ENCODE measurements at places on chromosomes 2 and 18. TPM values are rescaled to one million over a fixed set of nuclear protein-coding genes. Genes with fewer than 3 reads are reported as not detected.

- no peaks in the 10 kb centered on the region for H3K27me3 ChIP-seq
- H3K36me3 ChIP-seq = no peaks in the 10 kb centered on the region
- no peak overlapping the region for H3K27ac ChIP-seq
- no peak overlapping the region for H3K4me3 ChIP-seq
- DNase-seq = no peak
Measured at GRCh38 chr18:46448347-46448746, 208.7 kb downstream of the LOXHD1 start.

DNA sequence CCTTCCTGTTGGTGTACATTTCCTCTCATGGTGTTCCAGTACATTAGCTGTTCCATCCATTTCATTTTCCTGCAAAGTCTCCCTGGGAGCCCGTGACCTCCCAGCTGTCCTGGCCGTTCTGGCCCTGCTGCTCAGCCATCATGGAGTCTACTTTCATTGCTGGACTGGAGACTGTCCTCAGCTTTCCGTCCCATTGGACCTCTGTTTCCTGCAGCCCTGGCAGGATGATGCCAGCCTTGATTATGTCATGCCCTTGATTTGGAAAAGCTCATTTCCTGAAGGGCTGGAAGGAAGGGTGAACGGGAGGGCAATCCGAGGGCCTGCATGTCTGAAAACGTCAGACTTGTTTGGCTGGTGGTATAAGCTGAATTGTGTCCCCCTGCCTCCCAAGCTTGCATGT lies 205.5 kb upstream of the HS6ST1 start:
- no peaks in the 10 kb centered on the region for H3K27me3 ChIP-seq
- no peaks in the 10 kb centered on the region for H3K36me3 ChIP-seq
- H3K4me3 ChIP-seq = no peak overlapping the region
- DNase-seq = no peak
- no peak overlapping the region for H3K27ac ChIP-seq

- no peaks in the 10 kb centered on the region for H3K27me3 ChIP-seq
- H3K4me3 ChIP-seq = no peak overlapping the region
- no peak overlapping the region for H3K27ac ChIP-seq
- DNase-seq = no peak
Measured at GRCh38 chr18:59041819-59042815, 97.6 kb upstream of the SEC11C start.

DNA sequence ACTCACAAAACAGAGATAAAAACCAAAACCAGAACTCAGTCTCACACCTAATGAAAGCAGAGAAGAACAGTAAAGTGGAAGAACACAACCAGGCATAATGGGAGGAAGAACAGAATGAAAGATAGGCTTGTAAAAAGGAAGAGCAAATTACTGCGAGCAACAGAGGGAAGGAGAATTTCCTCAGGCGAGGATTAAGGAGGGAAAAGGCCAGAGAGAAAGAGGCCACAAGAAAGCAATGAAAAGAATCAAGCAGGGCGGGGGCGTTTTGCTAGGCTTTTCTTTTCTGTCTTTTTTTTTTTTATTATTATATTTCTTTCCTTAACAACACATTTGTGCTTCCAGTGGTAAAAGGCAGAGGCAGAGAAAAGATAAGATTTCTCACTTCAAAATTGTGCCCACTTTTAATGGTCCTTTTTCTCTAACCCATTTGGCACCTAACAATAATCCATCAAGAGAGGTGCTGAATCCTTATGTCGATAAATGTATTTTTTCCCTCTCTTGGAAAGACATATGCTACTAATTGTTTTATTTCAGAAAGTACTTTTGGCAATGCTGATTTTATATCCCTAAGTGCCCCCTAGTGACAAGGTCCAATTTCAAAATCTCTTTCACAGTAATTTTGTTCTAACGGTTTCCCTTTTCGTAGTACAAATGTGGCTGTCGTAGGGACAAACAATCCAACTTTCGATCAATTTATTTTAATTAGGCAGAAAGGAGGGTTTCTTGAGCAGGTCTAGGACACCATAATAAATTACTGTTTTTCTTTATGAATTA lies 138.7 kb upstream of the AQP4 start:
- H3K4me3 ChIP-seq = no peak overlapping the region
- no peaks in the 10 kb centered on the region for H3K36me3 ChIP-seq
- H3K4me1 ChIP-seq = no peaks in the 10 kb centered on the region
- no peak for DNase-seq

- no peaks in the 10 kb centered on the region for H3K27me3 ChIP-seq
Measured at GRCh38 chr2:235749121-235749770, 255.4 kb downstream of the AGAP1 start.

- DNase-seq = no peak
- no peaks in the 10 kb centered on the region for H3K36me3 ChIP-seq
- no peak overlapping the region for H3K4me3 ChIP-seq
- H3K27me3 ChIP-seq = no peaks in the 10 kb centered on the region
- H3K4me1 ChIP-seq = no peaks in the 10 kb centered on the region
Measured at GRCh38 chr2:212730994-212731393, 192.4 kb upstream of the ERBB4 start.

- peaks cover 15% of the 10 kb centered on the region for H3K4me1 ChIP-seq
- 0 out of 2 replicates have a peak, but pooled peaks cover 2% of the 10 kb centered on the region for H3K27me3 ChIP-seq
- peak overlapping the region; percentile 42 for H3K4me3 ChIP-seq
- no peak overlapping the region for H3K27ac ChIP-seq
- peak; percentile 56 for DNase-seq
Measured at GRCh38 chr2:30225131-30225762, 6.1 kb upstream of the LBH start.

DNA sequence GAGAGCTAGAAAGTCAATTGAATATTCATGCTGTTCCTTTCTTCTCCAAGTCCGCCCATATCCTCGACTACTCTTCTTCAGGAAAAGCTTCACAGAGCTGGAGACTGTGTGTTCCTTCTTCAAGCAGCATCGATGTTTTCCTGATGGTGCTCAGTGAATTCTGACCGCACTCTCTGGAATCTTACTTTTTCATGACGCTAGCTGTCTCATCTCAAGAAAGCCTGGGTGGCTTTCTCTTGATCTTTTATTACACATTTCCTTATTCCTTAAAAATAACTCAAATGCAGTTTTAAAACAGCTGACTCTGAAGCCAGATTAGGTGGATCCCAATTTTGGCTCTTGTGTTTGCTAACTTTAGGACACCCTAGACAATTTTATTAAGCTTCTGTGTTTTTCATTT lies 1245.1 kb upstream of the LRRTM1 start:
- peaks cover 5% of the 10 kb centered on the region for H3K27me3 ChIP-seq
- no peak for DNase-seq
- H3K36me3 ChIP-seq = no peaks in the 10 kb centered on the region
- no peaks in the 10 kb centered on the region for H3K4me1 ChIP-seq
- no peak overlapping the region for H3K4me3 ChIP-seq
- no peak overlapping the region for H3K27ac ChIP-seq

GRCh38 chr2:143856978-143857377 lies 662.9 kb downstream of the ZEB2 start:
- H3K27me3 ChIP-seq = no peaks in the 10 kb centered on the region
- H3K27ac ChIP-seq = no peak overlapping the region
- no peak for DNase-seq

DNA sequence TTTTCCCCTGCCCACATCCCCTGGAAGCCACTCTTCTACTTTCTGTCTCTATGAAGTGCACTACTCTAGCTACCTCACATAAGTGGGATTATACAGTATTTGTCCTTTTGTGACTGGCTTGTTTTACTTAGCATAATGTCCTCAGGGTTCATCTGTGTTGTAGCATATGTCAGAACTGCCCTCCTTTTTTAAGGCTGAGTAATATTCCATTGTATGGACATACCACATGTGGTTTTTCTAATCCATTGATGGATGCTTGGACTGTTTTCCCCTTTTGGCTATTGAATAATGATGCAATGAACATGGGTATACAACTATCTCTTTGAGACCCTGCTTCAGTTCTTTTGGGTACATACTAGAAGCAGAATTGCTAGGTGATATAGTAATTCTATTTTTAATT lies 95.9 kb downstream of the PRKCE start:
- H3K4me3 ChIP-seq = no peak overlapping the region
- no peaks in the 10 kb centered on the region for H3K36me3 ChIP-seq
- no peak for DNase-seq
- H3K4me1 ChIP-seq = no peaks in the 10 kb centered on the region
- no peak overlapping the region for H3K27ac ChIP-seq

- H3K4me1 ChIP-seq = no peaks in the 10 kb centered on the region
- no peaks in the 10 kb centered on the region for H3K27me3 ChIP-seq
- no peak overlapping the region for H3K27ac ChIP-seq
- no peak overlapping the region for H3K4me3 ChIP-seq
- no peaks in the 10 kb centered on the region for H3K36me3 ChIP-seq
- no peak for DNase-seq
Measured at GRCh38 chr18:41809652-41810051, 145.4 kb upstream of the PIK3C3 start.

DNA sequence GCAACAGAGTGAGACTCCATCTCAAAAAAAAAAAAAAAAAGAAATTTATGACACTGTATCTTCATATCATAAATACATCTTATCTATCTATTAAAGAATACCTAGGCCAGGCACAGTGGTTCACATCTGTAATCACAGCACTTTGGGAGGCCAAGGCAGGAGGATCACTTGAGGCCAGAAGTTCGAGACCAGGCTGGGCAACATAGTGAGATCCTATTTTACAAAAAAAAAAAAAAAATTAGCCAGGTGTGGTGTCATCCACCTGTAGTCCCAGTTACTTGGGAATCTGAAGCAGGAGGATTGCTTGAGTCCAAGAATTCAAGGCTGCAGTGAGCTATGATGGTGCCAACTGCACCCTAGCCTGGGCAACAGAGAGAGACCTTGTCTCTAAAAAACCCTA lies 95.0 kb downstream of the HNRNPLL start:
- no peaks in the 10 kb centered on the region for H3K36me3 ChIP-seq
- H3K27me3 ChIP-seq = no peaks in the 10 kb centered on the region
- H3K27ac ChIP-seq = no peak overlapping the region
- H3K4me1 ChIP-seq = peaks cover 24% of the 10 kb centered on the region
- H3K4me3 ChIP-seq = no peak overlapping the region
- DNase-seq = no peak

DNA sequence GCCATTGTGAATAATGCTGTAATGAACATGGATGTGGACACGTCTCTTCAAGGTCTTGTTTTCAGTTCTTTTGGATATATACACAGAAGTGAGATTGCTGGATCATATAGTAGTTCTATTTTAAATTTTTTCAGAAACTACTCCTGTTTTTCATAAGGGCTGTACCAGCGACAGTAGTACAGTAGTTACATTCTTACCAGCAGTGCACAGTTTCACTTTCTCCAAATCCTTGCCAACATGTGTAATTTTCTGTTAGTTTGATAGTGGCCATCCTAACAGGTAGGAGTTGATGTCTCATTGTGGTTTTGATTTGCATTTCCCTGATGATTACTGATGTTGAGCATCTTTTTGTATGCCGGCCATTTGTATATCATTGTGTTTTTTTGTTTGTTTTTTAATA lies 81.7 kb downstream of the EPC2 start:
- no peak overlapping the region for H3K27ac ChIP-seq
- no peaks in the 10 kb centered on the region for H3K27me3 ChIP-seq
- DNase-seq = no peak
- H3K36me3 ChIP-seq = 0 out of 2 replicates have a peak, but pooled peaks cover 3% of the 10 kb centered on the region

- no peaks in the 10 kb centered on the region for H3K36me3 ChIP-seq
- peaks cover 6% of the 10 kb centered on the region for H3K4me1 ChIP-seq
- H3K4me3 ChIP-seq = no peak overlapping the region
Measured at GRCh38 chr2:12083081-12083581, 336.7 kb downstream of the LPIN1 start.

- H3K4me3 ChIP-seq = no peak overlapping the region
- DNase-seq = no peak
- H3K27ac ChIP-seq = no peak overlapping the region
- no peaks in the 10 kb centered on the region for H3K36me3 ChIP-seq
- H3K27me3 ChIP-seq = no peaks in the 10 kb centered on the region
- H3K4me1 ChIP-seq = no peaks in the 10 kb centered on the region
Measured at GRCh38 chr2:206079699-206080465, 6.1 kb downstream of the INO80D start.

DNA sequence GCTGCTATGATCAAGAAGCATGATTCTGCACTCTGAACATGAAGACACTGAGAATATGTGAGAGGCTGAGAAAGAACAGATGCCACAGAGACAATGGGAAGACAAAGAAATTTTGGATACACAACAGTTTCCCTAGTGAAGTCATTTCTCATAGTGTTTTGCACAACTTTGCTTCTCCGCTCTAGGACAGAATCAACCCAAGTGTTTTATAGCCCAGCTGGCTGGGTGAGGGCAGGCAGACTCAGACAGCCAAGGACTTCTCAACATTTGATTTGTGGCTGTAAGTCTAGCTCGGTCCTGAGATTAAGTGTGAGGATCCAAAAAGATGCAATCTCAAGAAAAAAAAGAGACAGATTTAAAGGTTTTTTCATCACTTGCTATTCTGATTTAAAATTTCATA lies 536.5 kb upstream of the CRIM1 start:
- H3K27ac ChIP-seq = no peak overlapping the region
- H3K4me1 ChIP-seq = no peaks in the 10 kb centered on the region
- peaks cover 2% of the 10 kb centered on the region for H3K27me3 ChIP-seq

DNA sequence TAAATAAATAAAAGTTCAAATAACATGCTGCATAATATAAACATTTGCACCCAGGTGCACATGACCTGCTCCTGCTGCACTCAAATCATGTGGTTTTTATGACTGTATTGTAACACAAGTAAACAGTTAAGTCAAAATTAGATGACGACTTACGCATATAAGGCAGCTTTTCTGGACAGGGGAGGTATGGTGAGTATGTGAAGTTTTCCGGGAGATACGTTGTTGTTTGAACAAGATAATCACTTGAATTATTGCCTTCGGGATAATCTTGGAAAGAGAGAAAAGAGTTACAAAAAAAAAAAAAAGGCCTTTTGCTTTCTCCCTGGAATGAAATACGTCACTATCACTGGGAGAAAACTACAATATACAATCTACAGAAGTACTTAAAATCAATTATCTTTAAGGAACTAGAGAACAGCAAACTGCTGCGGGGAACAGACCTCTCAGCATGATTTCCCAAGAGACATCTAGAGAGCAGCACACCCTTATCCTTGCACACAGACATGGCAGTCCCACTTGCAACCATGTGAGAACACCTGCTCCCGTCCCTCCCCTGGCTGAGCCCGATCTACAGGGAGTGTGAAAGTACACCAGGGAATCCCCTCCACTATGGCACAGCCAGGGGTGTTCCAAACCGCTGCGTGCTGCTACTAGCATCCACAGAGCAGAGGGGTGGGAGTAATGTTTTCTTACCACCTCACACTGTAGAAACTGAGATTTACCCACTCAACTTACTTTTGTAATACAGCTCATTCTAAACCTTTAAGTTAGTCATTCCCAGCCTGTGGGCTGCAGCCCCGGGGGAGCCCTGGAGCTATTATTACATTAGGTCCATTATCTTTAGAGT lies 26.3 kb downstream of the B4GALT6 start:
- no peaks in the 10 kb centered on the region for H3K36me3 ChIP-seq
- H3K4me3 ChIP-seq = no peak overlapping the region
- H3K4me1 ChIP-seq = no peaks in the 10 kb centered on the region
- peak; percentile 74 for DNase-seq
- H3K27ac ChIP-seq = no peak overlapping the region

GRCh38 chr2:189467160-189467559 lies 25.9 kb downstream of the WDR75 start:
- H3K27me3 ChIP-seq = no peaks in the 10 kb centered on the region
- DNase-seq = no peak
- no peak overlapping the region for H3K27ac ChIP-seq

GRCh38 chr2:164514491-164514890 lies 106.8 kb downstream of the GRB14 start:
- no peak for DNase-seq
- no peak overlapping the region for H3K4me3 ChIP-seq

The IL1B gene
- not detected for total RNA-seq

The ARHGAP28 gene
- total RNA-seq = 12.6 TPM

The DRC1 gene
- 0.30 TPM for total RNA-seq

The DPP10 gene
- not detected for total RNA-seq

The M1AP gene
- total RNA-seq = not detected

The C2orf78 gene
- total RNA-seq = not detected

The AGPS gene
- total RNA-seq = 66.7 TPM
